ENCODE measurements at places on chromosomes 4 and X.

- no peak for DNase-seq
These were observed 176.8 kb upstream of the RPL34 start for GRCh38 chr4:108443585-108443984.

GRCh38 chr4:107977482-107977881, 12.2 kb upstream of the HADH start:
- DNase-seq: no peak

GRCh38 chrX:69229436-69229835, 64.2 kb upstream of the PJA1 start:
- no peak for DNase-seq

- DNase-seq: no peak
These were observed 428.8 kb downstream of the NKX6-1 start for GRCh38 chr4:84070289-84070688.

Measured in vagina (tissue), 2 donors.